Left lung (tissue), 14 donors: ENCODE measurements at places on chromosomes 7 and 10. TPM values are rescaled to one million over a fixed set of nuclear protein-coding genes. Genes with fewer than 3 reads are reported as not detected.

The PRSS2 gene
- not detected for polyA plus RNA-seq

The ANXA7 gene
- 63.7 TPM for polyA plus RNA-seq

The PPIF gene
- 29.7 TPM for polyA plus RNA-seq

The TRPV5 gene
- 0.16 TPM for polyA plus RNA-seq

The GPNMB gene
- 2.9 TPM for polyA plus RNA-seq

The NAT16 gene
- polyA plus RNA-seq = 0.27 TPM

The CABCOCO1 gene
- 1.7 TPM for polyA plus RNA-seq

The SPDYE2 gene
- polyA plus RNA-seq = 7.2 TPM

The PIP gene
- polyA plus RNA-seq = not detected

The SLC13A4 gene
- 5.6 TPM for polyA plus RNA-seq

The ADIRF gene
- polyA plus RNA-seq = 21.0 TPM

The RARRES2 gene
- 182 TPM for polyA plus RNA-seq

- no peak for DNase-seq
Observed at GRCh38 chr7:99041526-99041925, 102.4 kb downstream of the SMURF1 start.

- DNase-seq = no peak
Observed at GRCh38 chr7:9186730-9187129, 753.3 kb downstream of the NXPH1 start.

DNA sequence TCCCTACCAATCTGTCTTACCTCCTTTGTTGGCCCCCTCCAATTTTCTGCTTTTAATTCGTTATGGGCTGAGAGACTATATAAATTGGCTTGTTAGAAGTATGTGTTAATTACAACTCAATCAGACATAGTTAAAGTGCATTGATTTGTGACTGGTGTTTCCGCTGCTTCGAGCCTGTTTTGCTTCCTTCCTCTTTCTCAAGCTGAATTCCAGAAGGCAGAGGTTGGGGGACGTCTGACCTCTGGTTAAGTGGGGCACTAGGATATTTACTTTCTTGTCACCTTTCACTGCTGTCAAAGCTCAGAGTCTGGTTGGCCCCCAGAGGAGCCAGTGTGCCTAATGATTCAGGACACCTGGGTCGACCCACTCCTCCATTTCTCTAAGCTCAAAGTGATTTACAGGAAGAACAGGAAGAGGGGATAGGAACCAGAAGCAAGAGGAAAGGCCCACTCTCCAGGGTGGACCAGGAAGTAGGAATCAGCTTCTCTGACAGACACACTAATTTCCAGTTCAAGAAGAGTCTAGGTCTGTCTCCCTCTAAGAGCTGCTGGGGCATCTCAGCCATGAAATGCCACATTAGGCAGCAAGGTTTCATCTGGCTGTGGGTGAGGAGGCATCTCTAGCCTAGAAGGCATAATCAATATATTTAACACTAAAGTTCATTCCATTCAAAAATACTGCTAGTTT is 397.2 kb upstream of the NPVF start:
- no peak for DNase-seq

DNA sequence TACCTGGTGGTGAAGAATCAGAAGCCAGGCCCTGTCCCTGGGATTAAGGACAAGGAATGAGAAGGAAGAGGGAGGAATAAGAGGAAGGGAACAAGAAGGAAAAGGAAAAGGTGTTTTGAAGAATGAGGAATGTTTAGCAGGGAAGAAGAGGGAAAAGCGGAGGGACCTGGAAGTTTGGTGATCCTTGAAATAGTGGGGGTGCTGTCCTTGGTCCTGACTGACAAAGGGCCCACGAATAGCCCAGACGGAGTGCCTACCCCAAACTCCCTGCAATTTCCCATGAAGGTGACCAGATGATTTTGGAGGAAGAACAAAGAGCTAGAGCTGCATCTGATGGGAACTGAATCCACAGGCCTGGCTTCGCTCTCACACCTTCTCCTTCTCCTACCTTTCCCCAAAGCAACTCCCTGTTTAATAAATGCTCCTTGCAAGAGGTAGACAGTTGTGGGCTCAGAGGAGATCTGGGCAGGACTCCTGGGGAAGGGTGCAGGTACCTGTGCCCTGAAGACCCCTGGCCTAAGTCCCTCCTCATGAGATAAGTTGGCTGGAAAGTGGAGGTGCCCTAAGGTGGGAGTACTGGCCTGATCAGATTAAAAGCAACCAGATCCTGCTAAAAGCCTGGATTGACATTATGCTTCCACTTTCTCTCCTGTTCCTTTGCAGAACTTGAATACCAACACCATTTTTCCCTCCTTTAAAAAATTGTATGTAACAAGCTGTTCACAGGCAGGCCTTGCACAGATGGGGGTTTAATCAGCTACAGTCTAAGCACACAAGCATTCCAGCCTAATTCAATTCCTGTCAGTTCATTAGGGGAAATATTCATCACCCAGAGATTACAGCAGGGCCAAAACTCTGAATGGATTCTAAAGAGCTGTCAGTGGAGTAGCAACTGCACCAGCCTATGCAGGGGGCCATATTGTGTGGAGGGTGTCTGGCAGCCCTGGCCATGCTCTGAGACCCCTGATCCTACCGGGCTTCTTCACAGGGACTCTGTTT is 19.4 kb downstream of the KAZALD1 start:
- peak; percentile 46 for DNase-seq

- no peak for DNase-seq
Observed at GRCh38 chr7:110733221-110733620, 357.7 kb upstream of the LRRN3 start.

- no peak for DNase-seq
Observed at GRCh38 chr10:77906951-77907421, 19.6 kb downstream of the DLG5 start.

DNA sequence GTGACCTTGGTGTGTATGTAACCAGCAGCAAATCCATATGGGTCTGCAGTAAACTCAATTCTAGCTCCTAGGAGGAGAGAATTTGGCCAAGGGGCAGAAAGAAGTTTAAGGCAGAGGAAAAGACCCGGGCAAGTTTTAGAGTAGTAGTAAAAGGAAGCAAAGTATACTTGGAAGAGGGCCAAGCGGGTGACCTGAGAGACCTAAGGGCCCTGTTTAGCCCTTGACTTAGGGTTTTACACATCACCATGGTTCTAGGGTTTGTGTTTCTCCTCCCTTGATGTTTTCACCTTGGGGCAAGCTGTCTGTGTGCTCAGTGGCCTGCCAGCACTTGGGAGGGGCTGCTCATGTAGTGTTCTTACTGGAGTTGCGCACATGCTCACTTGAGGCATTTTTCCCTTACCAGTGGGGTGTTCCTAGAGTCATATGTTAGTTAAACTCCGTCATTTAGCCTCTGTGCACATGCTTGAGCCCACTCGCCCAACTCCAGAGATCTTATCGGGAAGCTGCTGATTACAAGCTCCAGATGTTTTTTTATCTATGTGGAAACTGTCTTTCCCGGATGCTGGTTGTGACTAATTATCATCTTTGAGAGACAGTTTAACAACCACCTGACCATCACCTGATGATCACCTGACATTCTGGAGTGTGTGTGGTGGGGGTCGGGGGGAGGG is 137.6 kb upstream of the PRSS1 start:
- DNase-seq = no peak

DNA sequence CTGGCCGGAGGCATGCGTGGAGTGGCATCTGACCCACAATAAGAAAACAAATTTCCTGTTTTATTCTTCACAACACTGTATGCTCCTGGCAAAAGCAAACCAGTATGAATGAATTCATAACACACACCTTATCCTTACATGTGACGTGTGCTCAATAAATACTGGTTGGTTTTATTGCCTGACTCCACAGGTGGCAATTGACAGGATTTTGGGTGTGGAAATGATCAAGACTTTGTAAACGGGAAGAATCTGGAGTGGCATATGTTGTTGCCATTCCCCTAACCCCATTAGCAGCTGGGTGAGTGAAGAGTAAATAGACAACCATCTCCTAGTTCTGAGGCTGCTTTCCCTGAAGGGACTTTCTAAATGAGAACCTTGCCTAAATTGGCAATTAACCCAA is 215.5 kb upstream of the AOAH start:
- DNase-seq = no peak

DNA sequence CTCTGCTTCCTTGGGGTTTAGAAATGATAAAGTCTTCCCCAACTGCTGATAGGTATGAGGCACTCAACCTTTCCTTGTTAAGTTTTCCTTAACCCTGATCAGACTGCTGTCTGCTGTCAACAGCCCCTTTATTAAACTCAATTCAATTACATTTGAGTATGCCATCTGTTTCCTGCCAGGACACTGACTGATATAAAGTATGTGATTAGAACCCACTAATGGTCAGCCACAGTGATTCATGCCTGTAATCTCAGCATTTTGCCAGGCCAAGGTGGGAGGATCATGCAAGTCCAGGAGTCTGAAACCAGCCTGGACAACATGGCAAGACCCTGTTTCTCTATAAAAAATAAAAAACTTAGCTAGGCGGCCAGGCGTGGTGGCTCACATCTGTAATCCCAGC is 18.1 kb downstream of the BAZ1B start:
- no peak for DNase-seq

- no peak for DNase-seq
Observed at GRCh38 chr10:78776756-78777155, 292.0 kb upstream of the ZMIZ1 start.

DNA sequence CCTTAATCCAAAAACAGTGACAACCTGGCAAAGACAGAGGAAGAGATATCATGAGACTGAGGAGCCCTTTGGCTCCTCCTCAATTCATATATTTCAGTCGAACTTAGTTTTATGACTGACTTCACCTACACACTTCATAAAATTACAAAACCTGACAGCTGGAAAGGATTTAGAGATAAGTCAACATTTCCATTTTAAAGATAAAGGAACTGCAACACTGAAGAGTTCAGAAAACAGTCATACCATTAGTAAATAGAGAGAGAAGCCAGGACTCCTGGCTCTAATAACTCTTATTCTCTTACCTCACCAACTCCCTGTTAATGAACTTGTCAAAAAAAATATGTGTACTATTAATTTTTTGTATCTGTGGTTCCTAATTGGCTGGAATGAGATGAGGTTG is 141.0 kb upstream of the COL1A2 start:
- no peak for DNase-seq

GRCh38 chr7:22301790-22302189 is 55.2 kb downstream of the RAPGEF5 start:
- no peak for DNase-seq

DNA sequence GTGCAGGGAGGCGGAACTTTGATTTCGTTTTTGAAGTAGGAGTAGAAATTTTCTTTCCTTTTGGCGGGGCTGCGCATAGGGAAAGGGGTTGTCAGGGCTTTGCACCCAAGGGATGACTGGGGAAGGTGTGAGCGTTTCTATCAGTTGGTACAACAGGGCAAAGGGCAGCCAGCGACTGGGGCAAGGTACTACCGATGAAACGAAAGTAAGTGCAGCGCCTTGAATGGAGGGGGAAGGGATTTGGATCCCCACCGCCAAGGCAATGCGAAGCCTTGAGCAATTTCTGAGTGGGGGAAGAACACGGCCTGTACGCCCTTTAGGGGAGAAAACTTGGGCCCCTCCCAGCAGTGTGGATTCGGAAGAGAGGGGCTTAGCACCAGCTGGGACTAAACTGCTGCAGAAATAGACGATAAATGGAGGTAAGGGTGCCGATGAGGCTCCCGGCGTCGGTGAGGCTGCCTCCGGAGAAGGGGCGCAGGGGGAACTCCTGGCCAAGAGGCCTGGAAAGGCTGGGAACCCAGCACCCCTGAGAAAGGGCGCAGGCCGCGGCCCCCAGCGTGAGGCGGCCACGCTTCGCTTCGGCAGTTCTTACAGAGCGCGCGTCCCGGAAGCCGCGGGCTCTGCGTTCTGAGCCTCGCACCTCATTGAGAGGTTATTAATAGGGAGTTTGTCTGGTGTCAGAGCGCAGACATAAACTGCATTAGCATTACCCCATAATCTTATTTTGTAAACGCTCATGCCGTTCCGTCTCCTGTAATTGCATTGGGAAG is 10.0 kb upstream of the TLX1 start:
- DNase-seq = no peak

DNA sequence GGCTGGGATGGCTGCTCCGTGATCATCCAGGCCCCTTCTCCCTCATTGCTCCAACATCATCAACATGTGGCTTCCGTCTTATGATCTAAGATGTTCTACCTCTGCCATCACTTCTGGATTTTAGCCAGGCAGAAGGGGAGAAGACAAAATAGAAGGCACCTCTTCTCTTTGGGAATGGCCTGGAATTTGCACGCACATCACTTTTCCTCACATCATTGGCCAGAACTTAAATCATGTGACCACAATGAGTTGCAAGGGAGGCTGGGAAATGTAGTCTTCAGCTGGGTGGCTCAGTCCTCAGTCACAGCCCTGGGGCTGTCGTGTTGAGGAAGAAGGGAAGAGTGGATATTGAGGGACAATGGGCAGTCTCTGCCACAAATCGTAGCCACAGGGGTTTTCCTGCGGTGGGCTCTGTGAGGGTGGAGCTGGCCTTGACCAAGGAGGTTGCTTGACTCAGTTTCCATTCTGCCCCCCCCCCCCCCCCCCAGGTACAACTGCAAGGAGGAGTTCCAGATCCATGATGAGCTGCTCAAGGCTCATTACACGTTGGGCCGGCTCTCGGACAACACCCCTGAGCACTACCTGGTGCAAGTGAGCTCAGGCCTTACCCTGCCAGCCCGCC is 50.3 kb downstream of the PALD1 start:
- no peak for DNase-seq

- no peak for DNase-seq
Observed at GRCh38 chr10:1070919-1071318, 14.7 kb downstream of the WDR37 start.

- no peak for DNase-seq
Observed at GRCh38 chr10:17951868-17952371, at the start of gene SLC39A12. TSS of gene SLC39A12 (plus strand) at chr10:17951918. CDS start at chr10:17953277, 1,359 bp downstream.

DNA sequence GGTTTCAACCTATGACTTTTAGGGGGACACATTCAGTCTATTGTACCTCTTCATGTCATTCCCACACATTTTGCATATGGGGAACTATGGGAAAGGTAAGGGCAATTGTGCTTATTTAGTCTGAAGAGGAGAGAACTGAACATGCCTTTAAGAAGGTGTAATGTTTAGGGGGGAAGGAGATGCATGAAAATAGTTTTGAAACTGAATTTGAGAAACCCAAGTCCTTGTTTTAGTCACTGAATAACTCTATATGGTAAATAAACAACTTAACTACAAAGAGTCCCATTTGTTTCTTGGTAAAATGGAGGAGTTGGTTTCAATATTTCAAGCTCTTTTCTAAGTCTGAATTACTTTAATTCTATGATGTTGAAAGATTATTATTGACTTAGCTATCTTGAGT is 166.1 kb downstream of the DNAJB9 start:
- no peak for DNase-seq

DNA sequence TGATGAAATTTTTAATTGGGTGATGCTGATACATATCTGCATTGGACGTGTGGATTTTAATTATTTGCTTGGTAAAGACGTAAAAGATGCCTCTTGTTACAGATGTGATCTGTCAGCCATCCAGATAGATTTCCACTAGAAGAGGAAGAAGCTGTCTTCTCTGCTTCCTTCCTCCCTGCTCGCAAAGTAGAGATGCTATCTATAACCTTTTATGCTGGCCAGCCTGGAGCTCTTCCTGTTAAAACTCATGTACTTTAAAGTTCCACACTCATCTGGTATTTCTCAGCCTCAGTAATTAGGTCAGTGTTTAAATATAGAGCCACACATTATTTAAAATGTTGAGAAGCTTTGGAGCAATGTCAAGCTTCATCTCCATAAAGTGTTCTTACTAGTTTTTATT is 51.2 kb upstream of the TMEM229A start:
- no peak for DNase-seq

GRCh38 chr7:87354749-87355148 is 9.3 kb downstream of the CROT start:
- no peak for DNase-seq

- DNase-seq = no peak
Observed at GRCh38 chr7:83559887-83560286, 89.1 kb downstream of the SEMA3E start.

GRCh38 chr10:52532650-52533290 is 218.7 kb downstream of the DKK1 start:
- DNase-seq = no peak
